ENCODE measurements at places on chromosomes 13 and 19.

- peak; percentile 25 for DNase-seq
Observed at GRCh38 chr19:47005873-47006272, 13.8 kb upstream of the NPAS1 start.

DNA sequence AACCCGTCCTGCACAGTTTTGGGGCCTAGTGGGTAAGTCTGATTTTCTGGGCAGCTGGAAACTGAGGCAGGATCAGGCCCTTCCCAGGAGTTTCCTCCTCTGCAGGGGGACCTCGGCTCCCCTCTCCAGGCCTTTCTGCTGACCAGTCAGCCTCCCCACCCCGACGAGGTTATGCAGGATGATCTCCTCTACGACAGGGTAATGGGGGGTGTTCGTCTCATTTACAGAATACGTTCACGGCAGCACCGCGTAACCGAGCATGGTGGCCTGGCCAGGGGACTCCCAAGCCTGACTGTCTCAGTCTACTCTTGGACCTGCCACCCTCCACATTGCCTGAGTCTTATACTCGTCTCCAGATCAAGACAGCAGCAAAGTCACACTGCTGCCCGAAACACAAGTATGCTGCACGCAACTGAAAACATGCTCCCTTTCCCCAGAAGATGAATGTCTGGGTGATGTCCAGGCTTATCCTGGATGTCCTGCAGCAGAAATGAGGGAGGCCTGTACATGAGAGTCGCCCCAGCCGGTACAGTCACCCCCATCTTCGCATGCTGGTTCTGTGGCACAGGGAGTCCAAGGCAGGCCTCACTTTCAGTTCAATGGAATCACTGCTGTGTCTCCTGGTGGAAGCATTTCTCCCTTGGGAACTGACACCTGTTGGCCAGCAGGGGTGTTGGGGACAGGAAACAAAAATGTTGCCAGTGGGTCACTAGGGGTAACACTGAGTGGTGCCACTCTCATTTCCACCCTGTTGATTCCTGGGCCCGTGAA is 120.8 kb downstream of the SOX1 start:
- no peak for DNase-seq

DNA sequence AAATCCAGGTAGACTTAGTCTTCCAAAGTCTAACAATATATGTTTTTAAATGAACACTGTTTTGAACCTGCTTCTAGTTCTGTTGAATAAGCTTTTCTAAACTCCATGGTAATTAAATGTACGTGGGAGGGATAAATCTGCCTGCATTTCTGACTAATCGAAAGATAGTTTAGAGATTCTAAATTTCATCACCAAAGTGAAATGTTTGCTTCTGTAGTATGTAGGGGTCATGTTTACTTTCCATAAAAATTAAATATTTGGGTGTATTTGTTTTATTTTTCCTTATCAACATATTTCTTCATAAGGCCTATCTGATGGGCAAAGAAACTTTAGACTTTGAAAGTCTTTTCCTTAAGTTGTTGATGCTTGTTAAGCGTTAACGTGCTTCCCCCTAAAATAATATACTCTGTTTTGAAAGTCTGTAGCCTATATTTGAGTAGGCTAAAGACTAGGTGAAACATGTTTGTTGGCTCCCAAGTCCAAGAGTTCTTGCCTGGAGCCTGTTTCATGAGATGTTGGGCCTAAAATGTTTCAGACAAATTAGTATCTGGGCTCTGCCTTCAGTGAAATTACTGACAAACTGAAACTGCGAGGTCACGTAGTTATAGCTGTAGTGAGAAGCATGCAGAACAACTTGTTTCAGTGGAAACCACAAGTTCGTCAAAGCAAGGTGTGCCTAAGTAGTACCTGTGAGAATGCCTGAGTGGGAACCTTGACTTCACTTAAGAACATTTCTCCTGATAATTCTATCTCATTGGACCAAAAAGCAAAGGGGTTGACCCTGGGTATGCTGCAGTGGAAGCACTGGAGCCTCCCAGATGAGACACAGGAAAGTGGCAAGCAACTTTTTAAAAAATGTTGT is 126.2 kb downstream of the LMO7 start:
- no peak for DNase-seq

- DNase-seq = peak; percentile 40
Observed at GRCh38 chr19:8161135-8161646, 11.8 kb upstream of the FBN3 start.

DNA sequence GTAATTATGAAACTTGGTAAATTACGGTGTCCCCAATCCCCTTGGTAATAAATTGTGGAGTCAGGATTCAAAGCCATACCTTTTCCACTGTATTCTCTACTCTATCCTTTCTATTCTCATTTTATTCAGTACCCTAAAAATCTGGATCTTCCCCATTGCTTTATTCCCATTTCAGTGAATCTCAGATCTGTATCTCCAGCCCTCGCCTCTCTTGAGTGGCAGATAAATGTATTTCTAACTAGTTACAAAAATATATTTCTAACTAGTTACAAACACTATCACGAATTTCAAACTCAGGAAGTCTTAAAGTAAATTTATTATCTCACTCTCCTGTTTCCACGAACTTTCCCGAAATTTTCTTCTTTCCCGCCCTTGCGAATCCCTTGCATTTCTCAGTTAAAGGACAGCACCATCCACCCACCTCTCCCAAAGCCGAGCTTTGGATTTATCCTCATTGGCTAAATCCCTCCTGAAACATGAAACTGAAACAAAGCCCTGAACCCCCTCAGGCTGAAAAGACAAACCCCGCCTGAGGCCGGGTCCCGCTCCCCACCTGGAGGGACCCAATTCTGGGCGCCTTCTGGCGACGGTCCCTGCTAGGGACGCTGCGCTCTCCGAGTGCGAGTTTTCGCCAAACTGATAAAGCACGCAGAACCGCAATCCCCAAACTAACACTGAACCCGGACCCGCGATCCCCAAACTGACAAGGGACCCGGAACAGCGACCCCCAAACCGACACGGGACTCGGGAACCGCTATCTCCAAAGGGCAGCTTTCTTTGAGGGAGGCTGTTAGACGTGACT is 164.3 kb upstream of the PABPC3 start:
- DNase-seq = no peak

- no peak for DNase-seq
Observed at GRCh38 chr13:79585033-79585432, 104.1 kb downstream of the NDFIP2 start.

DNA sequence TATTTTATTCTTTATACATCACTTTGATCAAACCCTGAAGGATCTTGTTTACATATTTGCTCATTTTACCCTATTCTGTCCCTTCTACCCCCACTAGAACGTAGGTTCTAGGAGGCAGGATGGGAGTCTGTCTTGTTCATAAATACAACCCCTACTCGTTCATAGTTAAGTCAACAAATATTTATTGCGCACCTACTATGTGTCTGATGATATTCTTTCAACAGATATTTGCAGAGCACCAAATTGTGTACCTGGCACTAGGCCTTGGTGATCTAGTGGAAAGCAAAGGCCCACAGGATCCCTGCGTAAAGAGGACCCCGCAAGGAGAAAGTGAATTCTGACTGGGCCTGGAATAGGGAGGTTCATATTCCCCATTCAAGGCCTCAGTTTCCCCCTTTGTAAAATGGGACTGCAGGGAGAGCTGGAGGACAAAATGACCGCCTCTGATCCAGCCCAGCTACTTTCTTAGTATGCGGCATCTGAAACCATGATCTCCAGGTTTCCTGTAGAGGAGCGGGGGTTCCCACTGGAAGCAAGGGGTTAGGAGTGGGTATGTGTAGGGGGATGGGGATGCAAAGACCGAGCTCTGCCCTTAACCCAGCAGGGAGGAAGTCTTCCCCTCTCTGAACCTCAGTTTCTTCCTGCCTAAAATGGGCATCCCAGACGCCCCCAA is 534 bp upstream of the GEMIN7 start:
- no peak for DNase-seq

DNA sequence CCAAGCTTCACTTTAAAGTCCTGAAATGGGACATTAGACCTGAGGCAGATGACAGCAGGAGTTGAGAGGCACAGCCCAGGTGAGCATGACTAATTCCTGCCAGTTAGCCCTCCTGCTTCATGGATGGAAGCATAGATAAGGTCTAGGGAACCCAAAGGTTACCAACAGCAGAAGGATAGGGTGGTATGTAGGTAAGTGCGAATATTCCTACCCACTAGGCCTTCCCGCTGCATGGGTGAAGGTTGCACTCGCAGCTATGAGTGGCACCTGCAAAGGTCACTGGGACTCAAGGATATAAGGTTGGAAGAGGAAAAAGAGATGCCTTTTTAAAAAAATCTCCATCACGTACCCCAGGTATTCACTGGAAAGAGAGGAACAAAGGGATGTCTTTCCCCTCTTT is 12.2 kb upstream of the MLLT1 start:
- DNase-seq = no peak

DNA sequence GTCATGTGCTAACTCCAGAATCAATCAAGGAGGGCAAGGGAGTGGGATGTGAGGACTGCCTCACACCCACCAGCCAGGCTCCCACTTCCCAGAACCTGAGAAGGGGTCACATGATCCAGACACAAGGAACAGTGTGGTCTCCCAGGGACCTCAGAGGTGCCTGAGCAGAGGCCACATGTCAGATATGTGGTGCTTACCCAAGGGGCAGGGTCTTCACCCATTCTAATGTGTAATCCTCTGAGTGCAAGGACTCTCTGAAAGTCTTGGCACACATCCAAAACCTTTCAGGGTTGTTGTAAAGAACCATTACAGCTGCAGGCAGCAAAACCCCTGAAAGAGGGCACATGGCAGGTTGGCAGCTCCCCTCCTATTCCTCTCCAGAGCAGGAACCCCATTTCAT is 656.6 kb downstream of the UQCRFS1 start:
- no peak for DNase-seq

- DNase-seq = no peak
Observed at GRCh38 chr19:7815325-7815724, 14.7 kb upstream of the EVI5L start.

GRCh38 chr13:92137520-92137919 is 739.1 kb downstream of the GPC5 start:
- DNase-seq = no peak

GRCh38 chr13:73158851-73159250 is 100.0 kb downstream of the KLF5 start:
- no peak for DNase-seq

GRCh38 chr19:622666-623065 is 10.7 kb downstream of the POLRMT start:
- no peak for DNase-seq

DNA sequence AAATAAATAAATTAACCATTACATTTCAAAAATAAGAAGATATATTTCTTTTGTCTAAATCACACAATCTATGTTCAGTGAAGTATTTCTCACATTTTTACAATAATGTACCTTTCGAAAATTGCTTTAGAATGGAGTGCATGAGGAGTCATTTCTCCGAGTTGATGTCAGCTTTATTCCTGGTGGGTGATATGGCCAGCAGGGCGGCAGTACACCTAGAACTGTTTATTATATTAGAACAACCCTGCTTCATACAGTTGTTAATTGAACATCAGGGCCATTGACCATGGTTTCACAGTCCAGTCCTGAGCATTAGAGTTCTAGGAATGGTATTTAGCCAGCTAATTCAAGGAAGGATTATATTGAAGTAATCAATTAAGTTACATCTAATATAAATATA is 696.3 kb upstream of the SLC10A2 start:
- DNase-seq = no peak

GRCh38 chr19:7658219-7658686 is 10.6 kb upstream of the RETN start:
- DNase-seq = no peak

DNA sequence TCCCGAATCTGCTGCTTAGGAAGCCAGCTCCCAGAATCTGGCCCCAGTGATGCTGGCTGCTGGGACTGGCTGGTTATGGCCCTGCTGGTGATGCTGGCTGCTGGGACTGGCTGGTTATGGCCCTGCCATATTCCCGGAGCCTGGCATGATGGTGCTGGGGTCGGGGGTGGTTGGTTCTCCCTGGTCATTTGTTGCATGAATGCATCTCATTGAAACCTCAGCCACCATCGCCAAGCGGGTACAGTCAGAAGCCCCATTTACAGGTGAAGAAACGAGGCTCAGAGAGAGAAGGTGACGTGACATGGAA is 2.1 kb downstream of the PGLYRP1 start:
- DNase-seq = no peak

GRCh38 chr19:44142059-44142433 is 692 bp downstream of the ZNF234 start:
- DNase-seq = no peak

DNA sequence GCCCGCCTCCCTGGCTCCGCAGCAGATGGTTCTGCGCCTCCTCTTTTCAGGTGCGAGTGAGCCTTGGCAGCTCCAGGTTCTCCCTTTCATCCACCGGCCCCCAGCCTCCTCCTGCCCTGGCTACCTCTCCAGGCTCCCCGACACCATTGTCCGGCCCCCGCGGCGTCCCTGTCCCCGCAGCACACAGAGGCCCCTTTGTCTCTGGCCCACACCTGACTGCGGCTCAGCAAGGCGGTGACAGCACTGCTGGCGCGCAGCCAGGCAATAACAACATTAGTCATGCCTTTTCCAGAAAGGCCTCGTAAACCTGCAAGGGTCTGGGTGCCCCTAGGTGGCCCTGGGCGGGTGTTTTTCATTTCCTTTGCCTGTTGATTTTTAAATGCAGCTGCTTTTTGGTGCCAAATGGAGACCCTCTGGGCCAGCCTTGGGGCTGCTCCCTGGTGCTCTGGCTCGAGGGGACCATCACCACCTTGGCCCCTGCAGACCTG is 73.2 kb upstream of the MEDAG start:
- no peak for DNase-seq

DNA sequence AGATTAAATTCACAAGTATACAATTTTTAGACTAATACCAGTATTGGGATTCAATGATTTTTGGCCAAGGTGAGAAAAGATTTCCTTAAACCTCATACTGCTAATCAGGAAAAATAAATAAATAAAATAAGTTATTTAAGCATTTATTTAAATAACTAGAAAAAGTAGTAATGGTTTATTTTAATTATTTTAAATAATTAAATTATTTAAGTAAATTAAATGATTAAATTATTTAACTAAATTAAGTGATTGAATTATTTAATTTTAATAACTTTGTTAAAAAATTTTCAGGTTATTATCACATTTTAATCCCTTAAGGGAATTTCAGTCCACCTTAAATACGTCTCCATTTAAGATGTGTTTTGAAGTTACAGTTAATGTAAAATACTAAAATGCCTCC is 1831.5 kb upstream of the MIR17HG start:
- DNase-seq = no peak

DNA sequence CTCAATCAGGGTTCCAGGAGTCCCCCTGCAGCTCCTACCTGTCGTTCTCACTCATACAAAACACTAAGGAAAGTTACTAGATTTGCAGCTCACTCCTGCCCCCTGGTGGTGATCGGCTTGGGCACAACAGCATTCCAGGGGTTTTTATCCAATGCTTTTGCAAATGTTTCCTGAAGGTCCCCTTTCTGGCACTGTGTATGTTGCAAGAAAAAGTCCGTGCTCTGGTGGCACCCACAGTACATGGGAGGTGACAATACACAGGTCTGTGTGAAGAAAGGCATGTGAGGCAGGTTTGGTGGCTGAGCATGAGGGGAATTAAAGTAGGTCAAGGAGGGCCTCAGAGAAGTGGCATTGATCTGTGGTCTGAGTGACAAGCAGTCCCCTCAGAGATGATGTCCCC is 8.6 kb upstream of the TYK2 start:
- DNase-seq = peak; percentile 87

GRCh38 chr13:29162638-29163235 is 342.6 kb downstream of the MTUS2 start:
- no peak for DNase-seq
